Chondrocyte (in vitro differentiated cells): ENCODE measurements at places on chromosomes 6 and 20.

GRCh38 chr6:25138934-25139415, 140.2 kb upstream of the CARMIL1 start:
- DNase-seq: no peak

DNA sequence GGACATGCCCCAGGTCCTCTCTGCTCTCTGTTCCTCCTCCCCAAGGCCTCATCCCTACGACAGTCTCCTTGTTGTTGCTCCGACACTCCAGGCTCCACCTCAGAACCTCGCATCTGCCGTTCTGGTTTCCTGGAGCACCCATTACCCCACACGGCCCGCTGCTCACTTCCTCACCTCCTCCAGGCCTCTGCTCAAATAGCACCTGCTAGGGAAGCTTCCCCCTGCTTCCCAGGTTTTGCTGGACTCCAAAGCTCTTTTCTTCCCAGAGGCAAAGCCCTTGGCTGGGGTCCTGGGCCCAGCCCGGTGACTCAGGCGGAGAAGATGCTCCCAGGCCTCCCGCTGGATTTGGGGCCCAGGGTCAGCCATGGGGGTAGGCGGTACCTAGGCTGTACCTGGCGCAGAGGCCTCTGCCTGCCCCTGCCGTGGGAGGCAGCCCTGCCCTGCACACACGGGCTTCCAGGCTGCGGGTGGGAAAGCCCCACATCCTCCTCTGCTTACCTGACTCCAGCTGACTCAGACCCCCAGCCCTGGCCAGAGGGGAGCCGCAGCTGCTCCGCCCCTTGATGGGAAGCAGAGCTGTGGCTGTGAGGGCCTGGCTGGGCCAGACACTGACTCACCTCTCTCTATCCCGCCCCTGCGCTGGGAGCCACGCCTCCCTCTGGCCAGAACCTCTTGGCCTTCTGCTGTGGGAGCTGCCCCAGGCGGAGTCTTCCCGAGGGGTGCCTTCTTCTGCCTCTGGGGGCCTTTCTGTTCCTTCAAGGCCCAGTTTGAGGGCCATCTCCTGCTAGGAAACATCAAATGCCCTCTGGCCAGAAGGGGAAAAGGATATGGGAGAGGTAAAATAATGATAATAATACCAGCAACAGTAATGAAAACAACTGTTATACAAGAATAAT, 130.5 kb downstream of the CEBPB start:
- DNase-seq: no peak

- no peak for DNase-seq
Observed at GRCh38 chr20:32742322-32743236, 688 bp downstream of the COMMD7 start.

DNA sequence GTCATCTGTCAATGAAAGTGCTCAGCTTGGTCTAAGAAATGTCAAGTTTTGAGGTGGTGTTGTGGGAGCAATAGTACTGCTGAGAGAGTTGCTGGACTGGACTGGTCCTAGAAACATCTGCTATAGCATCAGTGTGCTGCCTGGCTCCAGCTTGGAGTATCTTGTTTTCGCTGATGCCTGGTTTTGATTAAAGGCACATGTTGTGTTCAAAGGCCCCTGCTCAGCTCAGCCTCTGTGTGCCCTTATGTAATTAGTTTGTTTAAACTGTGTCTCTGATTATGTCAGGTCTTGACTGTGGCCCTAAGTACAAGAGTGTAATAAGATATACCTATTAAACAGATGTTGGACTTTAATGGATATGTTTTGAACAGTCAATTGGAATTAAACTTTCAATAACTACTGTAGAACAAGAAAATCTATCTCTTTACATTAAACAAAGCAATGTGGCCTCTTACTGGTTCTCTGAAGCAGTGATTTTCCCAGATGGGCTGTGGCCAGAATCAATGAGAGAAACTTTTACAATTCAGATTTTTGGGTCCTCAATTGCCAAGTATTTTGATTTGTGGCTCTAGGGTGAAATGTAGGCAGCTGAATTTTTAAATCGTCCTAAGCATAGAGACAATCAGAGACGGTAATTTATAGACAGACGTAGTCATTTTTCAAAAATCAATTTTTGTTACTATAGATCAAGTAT, 668.2 kb downstream of the DHX35 start:
- DNase-seq: no peak

DNA sequence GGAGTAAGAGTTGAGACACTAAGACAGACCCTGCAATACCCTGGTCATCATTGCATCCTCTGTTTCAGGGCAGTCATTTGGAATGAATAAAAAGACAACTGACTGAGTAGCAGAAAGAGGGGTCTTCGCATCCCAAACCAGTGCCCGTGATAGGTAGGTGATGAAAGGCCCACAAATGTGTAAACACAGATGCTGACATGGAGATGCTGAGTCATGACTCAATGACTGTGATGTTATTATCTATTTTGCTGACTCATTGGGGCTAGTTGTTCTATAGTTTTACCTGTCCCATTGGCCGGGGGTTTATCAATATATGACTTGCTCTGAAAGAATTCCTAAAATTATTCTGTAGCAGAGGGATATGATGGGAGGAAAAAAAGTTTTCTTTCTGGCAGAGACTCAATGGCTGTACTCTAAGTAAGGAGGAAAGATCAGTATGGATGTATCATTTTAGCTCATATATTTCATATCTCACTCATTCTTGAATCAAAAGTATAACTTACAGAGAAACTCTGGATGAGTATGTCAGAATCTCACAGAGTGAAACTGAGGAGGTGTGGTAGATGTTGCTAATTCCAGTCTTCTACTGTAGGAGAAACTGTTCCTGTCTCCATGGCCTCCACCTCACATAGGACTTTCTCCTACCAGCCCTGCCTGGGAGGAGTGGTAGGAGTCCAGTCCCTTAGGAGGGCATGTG, 119.9 kb upstream of the PREP start:
- no peak for DNase-seq

DNA sequence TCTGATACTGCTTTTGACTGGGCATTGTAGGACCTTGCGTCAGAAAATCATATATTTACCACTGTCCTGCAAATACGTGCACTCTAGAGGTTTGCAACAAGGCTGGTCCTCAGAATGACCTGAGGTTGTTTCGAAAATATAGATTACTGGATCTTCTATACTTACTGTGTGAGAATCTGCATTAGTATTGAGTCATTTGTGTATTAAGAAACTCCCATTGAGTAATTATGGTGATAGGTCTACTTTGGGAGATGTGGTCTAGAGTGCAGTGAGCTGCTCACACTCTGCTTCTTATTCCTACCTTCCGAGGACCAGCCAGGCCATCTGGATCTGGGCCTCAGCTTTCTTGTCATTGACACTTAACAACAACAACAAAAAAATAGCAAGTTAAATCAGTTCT, 9.6 kb downstream of the KLHL32 start:
- no peak for DNase-seq

DNA sequence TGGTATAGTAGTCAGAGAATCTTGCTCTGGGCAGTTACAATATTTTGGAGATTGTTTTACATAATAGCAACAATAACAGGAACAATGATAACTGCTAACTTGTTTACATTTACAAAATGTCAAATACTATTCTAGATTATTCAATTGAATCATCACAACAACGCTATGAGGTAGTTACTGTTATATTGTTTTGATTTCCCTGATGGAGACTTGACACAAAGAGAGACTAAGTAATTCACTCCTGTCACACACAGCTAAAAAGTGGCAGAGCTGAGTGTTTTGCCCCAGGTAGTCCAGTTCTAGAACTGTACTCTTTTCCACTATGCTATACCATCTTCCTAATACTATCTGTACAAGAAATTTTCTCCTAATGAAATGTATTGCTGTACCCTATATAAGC, 356.1 kb downstream of the LAMA2 start:
- DNase-seq: no peak

- no peak for DNase-seq
Observed at GRCh38 chr6:4340544-4340943, 205.2 kb upstream of the ECI2 start.

DNA sequence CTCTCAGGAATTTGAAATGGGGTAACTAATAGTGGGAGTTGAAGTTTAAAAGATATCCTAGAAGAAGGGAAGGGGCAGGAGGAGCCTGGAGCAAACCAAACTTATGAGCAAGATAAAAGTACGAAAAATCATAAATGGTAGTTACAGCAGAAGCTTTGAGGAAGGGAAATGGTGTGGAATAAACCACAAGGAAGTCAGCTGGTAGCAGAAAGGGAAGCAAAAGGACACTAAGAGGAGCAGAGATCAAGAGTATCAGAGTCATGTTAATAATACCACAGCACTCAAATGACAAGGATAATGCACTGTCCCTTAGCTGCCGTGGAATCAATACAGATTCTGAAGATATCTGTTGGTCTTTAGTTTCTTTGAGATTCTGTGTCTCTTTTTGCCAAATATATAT, 44.9 kb upstream of the CCDC28A start:
- no peak for DNase-seq

DNA sequence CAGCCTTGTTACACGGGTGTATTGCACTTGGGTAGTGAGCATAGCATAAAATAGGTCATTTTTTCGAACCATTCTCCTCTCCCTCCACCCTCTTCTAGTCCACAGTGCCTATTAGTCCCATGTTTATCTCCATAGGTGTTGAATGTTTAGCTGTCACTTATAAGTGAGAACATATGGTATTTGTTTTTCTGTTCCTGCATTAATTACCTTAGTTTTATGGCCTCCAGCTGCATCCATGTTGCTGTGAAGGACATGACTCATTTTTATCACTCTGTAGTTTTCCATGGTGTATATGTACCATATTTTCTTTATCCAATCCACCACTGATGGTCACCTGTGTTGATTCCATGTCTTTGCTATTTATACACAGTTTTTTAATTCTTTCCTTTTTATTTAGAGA, 889.5 kb downstream of the EYS start:
- DNase-seq: no peak

DNA sequence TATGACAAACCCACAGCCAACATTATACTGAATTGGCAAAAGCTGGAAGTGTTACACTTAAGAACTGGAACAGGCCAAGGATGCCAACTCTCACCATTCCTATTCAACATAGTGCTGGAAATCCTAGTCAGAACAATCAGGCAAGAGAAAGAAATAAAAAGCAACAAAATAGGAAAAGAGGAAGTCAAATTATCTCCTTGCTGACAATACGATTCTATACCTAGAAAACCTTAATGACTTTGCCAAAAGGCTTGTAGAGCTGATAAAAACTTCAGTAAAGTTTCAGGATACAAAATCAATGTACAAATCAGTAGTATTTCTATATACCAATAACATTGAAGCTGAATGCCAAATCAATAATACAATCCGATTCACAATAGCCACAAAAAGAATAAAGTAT, 32.4 kb downstream of the OR5V1 start:
- no peak for DNase-seq

DNA sequence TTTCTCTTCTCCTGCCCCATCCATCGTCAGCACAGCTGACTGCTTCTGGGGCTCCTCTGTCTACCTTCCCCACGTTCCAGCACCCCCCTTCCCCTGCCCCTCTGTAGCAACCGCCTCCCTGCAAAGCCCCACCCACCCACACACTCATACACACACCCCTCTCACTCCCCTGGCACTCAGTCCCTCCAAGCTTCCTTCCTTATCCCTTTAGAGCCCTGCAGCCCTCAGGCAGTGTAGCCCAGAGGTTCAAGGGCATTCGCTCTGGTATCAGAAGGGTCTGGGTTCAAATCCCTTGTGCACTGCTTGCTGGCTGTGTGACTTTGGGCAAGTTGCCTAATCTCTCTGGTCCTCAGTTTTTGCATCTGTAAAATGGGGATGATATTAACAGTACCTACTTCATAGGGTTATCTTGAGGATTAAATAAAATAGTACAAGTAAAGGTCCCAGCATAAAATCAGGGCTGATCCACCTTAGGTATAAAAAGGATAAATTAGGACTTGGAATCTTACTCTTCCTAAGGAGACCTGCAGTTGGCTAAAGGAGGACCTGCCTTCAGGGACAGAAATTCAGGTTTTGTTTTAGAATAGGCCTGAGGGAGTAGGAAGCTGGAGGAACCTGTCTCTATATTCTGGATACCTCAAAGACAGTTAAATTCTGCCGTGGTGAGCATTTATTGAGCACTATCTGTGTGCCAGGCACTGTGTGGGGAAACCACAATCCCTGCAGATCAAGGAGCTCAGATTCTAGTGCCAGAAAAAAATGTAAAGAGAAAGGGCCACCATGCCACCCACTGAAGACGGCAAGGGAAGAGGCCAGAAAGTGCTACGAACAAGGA, 94.1 kb downstream of the SNX5 start:
- DNase-seq: no peak

- DNase-seq: no peak
Observed at GRCh38 chr6:44327096-44327495, 13.9 kb upstream of the AARS2 start.

DNA sequence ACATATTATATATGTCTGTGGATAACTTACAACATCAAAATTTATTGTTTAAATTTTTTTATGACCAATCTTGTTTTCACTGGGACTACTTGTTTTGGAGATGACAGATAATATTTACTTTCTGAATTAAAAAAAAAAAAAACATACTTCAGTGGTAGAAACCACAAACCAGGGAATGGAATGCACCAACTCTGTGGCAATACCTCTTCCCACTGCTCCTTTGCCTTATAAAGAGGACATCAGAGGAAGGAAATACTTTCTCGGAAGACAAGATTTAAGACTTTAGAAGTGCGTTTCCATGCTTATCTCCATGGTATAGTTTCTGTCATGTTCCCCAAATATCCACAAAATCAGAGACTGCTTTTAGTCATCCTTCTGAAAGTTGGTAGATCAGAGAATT, 1241.1 kb upstream of the EYS start:
- DNase-seq: no peak

GRCh38 chr6:53361549-53362031, 12.8 kb upstream of the ELOVL5 start:
- no peak for DNase-seq

DNA sequence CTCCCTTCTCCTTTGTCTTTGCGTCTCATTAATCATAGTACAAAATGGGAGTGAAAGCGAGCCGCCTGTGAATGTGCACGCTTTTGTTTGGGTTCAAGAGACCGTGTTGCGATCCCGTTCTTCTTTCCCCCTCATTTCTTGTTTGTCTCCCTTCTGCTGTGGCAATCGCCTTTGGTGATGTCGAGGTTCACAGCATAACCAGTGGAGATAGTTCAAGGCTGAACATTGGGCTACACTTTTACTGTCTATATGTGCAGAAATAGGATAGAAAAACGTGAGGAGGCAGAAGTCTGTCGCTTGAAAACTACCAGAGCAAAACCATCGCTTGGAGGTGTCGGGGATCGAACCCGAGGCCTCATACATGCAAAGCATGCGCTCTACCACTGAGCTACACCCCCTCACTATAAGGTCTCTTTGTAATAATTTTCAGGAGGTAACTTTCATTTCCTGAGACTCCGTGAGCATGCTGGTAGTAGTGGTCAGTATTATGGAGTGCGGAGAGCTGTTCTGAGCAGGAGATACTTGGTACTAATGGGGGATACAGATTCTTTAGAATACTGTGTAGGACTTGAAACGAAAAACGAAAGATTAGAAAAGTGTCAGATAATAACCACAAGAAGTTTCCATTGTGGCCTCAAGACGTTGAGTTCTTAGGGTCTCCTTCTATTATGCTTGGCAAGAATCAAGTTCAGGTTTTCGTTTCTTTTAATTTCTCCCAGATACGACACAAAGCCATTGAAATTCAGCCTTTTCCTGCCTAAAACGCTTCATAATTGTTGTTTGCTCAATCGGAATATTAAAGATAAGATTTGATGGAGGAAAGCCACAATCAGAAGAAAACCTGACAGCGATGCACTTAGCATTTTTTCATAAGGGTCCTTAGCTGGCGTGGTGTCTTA, 106.6 kb downstream of the TRIM27 start:
- DNase-seq: no peak

- DNase-seq: no peak
Observed at GRCh38 chr6:35487658-35488516, 9.0 kb downstream of the TEAD3 start.
